D341Med (cell line): ENCODE measurements at places on chromosomes 16 and 17.

DNA sequence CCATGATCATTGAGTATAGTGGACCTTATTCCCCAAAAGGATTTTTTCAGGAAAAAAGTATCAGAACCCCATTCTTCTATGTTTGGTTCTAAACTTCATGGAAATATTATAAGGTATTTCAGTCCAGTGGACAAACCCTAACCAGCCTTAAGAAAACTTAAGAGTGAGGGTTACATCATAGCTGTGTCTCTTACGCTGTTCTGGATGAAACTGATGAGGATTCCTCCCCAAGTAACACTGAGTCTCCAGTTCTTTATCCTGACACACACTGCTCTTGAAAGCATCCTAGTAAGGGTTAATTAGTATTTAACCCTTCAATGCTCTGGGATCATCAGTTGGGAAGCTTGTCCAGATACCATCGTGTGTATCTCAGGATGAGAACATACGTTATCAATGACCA lies 5.0 kb downstream of the LYRM1 start:
- DNase-seq = no peak

DNA sequence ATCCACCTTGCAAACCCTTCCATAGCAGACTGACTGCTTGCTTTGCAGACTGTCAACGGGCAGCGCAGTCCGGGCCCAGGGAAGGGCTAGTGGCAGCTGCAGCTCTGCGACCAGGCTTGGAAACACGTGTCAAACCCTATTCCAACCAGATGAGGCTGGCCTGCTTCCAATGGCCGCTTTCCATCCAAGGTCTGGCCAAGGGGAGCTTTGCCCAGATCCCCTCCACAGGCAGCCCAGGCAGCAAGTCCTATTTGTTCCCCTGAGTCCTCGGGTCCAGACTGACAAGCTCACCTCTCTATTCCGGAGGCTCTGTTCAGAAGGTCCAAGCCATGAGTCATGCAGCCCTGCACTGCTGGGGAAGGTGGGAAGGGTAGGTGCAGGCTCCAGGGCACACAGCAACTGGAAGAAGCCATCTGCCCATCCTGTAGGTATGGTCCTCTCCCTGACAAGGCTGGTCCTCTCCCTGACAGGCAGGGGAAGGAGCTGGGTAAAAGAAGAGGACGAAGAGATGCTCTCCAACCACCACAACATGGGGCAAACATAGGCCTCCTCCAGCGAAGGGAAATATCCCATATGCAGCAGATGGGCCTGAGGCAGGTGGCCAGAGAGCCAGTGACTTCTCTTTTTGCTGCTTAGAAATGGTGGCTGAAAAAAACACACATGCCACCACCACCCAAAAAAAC lies 22.6 kb upstream of the AXIN2 start:
- DNase-seq = no peak

DNA sequence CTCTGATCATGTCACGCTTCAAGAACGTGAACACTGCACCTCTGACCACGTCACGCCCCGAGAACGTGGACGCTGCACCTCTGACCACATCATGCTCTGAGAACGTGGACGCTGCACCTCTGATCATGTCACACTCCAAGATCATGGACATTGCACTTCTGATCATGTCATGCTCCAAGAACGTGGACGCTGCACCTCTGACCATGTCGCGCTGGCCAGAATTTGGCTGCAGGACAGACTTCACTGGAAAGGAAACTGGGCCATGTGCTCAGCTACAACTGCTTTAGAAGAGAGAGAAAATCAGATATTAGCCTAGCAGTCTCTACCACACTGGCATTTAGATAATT lies 182.7 kb downstream of the RPTOR start:
- DNase-seq = no peak

DNA sequence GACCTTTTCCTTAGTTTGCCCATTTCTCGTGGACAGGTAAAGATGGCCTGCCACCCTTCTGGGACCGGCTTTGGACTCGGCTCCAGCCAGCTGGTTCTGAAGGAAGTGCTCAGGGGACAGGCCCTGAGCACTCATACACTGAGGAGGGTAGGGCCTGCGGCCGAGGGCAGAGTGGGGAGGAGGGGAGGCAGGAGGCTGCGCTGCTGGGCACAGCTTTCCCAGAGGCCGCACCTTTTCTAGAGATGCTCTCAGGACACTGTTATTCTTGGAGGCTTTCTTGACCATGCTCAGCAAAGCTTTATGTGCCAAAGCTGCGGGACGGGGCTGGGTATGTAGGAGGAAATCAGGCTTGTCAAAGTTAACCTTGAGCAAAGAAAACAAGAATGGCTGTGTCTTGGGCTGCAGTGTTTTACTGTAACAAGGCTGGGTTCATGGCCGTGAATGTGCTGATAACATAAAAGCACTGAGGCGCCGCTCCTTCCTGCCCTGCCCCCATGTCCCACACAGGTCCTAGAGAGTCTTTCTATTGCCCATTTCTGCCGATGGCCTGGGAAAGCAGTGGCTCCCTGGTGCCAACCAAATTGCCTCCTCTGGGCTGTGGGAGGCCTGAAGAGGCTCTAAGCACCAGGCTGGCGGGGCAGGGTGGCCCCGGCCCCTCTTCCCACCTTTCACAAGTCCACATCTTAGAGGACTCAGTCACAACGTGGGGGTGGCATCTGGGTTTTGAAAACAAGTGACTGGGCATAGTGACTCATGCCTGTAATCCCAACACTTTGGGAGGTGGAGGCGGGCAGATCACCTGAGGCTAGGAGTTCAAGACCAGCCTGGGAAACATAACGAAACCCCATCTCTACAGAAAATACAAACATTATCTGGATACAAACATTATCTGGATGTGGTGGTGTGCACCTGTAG lies 22.3 kb upstream of the TIMP2 start:
- no peak for DNase-seq

GRCh38 chr17:55770196-55770870 lies 19.5 kb downstream of the PCTP start:
- DNase-seq = peak; percentile 71

DNA sequence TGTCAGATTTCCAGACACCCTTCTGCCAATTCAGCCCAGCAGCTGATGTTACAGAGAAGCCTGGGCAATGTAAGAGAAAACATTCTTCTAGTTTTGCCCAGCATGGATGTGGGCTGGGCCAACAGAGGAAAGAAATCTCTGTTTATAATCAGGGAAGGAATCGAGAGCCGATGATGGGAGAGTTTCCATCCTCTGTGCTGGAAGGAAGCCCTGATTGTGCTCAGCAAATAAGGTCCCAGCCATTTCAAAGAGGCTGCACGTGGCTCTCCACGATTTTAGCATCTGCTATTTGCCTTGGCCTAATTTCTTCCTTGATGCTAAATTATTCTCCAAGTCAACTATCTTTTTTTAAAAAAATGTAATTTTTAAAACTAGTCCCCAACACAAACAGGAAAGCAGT lies 70.0 kb downstream of the IRX6 start:
- no peak for DNase-seq
